ENCODE measurements at places on chromosomes 1 and 21. TPM values are rescaled to one million over a fixed set of nuclear protein-coding genes. Genes with fewer than 3 reads are reported as not detected.

GRCh38 chr1:153291514-153291913 is 21.2 kb downstream of the PGLYRP3 start:
- no peak for DNase-seq

DNA sequence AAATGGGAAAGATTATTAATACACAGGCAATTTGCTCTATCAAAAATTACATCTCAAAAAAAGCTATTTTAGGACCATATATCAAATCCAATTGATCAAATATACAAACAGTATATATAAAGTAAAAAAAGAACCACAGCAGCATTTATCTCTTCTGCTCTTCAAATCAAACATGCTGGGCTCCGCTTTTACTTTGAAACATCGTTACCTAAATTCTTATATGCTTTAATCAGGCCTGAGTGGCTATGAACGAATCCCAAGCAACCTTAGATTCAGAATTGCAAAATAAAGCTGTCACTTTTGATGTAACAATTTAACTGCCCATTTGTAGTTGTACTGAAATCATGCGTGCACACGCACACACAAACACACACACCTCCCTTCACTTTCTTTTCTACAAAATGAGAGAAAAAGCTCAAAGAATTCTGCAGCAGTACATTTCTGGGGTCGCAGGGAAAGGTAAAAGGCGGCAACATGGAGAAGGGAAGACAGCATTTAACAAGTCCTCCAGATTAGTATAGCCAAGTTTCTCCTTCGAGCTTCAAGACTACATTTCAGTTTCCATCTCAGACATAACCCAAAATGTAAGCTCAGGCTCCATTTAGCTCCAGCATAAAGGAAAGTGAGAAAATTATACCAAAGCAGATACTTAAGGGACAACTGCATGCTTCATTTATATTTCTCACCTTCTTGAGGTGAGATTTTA is 92.2 kb upstream of the TTC39A start:
- no peak for DNase-seq

- DNase-seq = no peak
Measured at GRCh38 chr1:54791880-54792522, 9.1 kb downstream of the TTC22 start.

DNA sequence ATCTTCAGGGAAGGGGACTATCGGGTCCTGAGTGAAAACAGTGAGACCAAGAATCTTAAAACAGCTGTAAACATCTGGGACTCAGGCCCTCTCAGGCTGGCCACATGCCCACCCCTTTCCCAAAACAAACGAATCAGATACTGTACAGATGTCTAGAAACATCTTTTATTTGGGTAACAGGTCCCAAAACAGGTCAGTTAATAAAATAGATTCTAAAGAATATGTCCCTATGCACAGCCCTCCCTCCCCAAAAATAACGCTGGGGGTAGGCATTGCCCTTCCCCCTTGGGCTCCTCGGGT is 499 bp upstream of the CRTC2 start:
- DNase-seq = no peak

- DNase-seq = no peak
Measured at GRCh38 chr1:154856049-154856448, 14.0 kb downstream of the KCNN3 start.

GRCh38 chr1:45306905-45307304 is 19.8 kb upstream of the HPDL start:
- no peak for DNase-seq

- DNase-seq = no peak
Measured at GRCh38 chr1:12458571-12458970, 159.4 kb downstream of the DHRS3 start.

DNA sequence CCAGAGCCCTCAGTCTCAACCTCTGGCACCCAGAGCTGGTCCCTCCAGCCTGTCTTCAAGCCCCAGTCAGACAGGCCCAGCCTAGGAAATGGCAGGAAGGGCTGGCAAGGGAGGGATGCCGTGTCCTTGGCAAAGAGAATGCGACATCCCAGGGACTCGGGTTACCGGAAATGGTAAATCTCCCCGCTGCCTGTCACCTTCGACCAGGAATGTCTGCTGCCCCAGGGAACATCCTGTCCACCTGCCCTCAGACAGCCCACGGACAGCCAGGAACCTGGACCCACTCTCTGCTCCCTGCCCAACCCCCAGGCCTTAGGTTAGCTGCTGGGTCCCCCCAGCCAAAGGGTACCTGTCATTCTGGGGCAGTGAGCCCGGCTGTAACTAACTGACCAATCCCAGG is 23.9 kb downstream of the HSPG2 start:
- no peak for DNase-seq

DNA sequence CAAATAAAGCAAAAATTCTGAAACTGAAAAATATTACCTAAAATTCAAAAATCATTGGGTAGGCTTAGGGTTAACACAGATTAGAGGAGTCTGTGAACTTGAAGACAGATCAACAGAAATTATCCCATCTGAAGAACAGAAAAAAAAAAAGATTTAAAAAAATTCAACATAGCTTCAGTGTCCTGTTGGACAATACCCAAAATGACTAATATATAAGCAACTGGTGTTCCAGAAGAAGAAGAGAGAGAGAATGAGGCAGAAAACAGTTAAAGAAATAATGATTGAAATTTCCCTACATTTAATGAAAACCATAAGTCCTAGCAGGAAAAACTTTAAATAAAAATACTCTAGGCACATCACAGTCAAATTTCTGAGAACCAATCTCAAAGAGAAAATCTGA is 31.5 kb downstream of the TMCO1 start:
- no peak for DNase-seq

- no peak for DNase-seq
Measured at GRCh38 chr1:236465959-236466303, 57.9 kb upstream of the LGALS8 start.

DNA sequence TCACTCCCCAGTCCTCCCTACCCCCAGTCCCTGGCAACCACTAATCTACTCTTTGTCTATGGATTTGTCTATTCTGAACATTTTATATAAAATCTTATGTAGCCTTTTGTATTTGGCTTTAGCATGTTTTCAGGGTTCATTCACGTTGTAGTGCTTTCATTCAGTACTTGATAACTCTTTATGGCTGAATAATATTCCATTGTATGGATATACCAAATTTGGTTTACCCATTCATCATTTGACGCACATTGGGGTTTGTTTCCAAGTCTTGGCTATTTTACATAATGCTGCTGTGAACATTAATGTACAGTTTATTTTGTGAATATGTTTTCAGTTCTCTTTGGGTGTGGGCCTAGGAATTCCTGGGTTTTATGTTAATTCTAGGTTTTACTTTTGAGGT is 2.6 kb downstream of the KDM1A start:
- no peak for DNase-seq

- DNase-seq = no peak
Measured at GRCh38 chr1:236959112-236959511, 45.1 kb downstream of the MT1HL1 start.

DNA sequence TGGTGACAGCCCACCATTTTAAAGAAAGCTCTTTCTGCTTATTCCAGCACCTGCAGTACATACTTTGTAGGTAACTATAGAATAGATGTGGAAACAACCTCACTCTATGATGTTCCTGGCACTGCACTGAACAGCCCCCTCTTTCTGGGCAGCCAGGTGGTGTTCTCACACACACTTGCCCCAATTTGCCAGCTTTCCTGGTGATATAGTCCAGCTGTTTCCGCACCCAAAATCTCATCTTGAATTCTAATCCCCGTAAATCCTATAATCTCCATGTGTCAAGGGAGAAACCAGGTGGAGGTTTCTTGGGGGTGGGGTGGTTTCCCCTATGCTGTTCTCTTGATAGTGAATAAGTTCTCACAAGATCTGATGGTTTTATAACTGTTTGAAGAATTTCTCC is 102.2 kb downstream of the FCRL5 start:
- no peak for DNase-seq

GRCh38 chr1:119275145-119276134 is 93.1 kb upstream of the HAO2 start:
- DNase-seq = no peak

EDEM3 gene
- total RNA-seq = 21.5 TPM

FCRL4 gene
- total RNA-seq = not detected

CD101 gene
- total RNA-seq = 2.3 TPM

KCNT2 gene
- total RNA-seq = not detected

LCE1D gene
- not detected for total RNA-seq

KCNA3 gene
- 65.7 TPM for total RNA-seq
